ENCODE measurements at places on chromosomes 12 and 14.

DNA sequence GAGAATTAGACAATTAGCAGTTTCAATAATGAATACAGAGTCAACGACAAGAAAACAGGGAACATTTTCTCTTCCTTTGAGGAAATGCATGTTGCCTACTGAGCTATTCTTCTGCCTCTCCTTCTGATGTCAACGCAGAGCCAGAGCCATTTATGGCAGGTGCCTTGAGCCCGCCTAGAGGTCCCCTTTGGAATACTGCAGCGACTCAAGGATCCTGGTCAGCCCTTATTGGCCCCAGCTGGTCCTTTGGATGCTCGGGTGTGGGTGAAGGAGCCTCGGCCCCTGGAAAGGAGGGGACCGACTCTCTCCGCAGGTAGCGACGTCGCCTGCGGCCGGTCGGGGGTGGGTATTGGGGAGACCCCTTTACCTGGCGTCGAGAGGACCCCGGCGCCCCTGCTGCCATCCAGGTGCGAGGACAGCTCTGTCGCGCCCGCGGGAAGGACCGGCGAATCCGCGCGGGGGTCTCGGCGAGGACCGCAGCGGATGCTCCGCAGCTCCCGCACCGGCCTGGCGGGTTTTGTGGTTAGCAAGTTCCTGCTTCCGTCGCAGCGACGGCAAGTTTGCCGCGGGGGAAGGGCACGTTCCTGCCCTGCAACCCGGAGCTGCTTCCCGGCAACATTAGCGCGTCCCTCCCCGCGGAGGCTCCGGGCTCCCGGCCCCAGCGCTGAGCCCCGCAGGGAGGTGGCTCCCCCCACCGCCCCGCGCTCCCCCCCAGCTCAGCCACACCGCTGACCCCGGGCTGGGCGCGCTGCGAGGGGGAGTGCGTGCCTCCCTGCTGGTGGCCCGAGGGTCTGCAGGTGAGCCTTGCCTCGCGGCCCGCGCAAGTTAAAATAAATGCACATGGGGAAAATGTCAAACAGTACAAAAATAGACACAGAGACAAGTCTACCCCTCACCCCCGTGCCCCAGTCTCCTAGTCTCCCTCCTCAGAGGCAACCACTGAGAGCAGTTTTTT, at the start of gene MANSC1:
MANSC1 (minus strand) TSS at position 532 of the 955 bp plus-strand sequence. CDS start 6,928 bp downstream, outside the sequence.
- no peak for DNase-seq

- no peak for DNase-seq
Measured at GRCh38 chr12:24854017-24854416, 94.9 kb downstream of the BCAT1 start.

DNA sequence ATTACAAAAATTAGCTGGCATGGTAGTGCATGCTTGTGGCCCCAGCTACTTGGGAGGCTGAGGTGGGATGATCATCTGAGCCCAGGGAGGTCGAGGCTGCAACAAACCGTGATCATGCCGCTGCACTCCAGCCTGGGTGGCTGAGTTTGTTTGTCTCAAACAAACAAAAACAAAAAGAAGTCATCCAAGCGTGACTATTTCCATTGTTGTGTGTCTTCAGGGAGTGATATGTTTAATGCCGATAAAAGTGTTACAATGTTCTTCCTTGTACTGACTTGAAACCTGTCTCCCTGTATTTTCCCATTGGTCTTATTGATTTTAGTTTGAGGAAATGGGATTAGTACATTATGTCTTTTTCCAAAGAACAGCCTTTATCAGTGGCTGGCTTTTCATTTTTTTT, 75.6 kb upstream of the USP44 start:
- DNase-seq: no peak

GRCh38 chr14:61211476-61212255, 69.5 kb downstream of the TMEM30B start:
- DNase-seq: no peak

- DNase-seq: no peak
Measured at GRCh38 chr14:35368139-35368460, 36.4 kb downstream of the NFKBIA start.
